Sigmoid colon (tissue), 7 donors: ENCODE measurements at places on chromosomes 2 and 18. TPM values are rescaled to one million over a fixed set of nuclear protein-coding genes. Genes with fewer than 3 reads are reported as not detected.
A peak's percentile ranks its signal among the peaks of the same experiment; 100 is the strongest.

DNA sequence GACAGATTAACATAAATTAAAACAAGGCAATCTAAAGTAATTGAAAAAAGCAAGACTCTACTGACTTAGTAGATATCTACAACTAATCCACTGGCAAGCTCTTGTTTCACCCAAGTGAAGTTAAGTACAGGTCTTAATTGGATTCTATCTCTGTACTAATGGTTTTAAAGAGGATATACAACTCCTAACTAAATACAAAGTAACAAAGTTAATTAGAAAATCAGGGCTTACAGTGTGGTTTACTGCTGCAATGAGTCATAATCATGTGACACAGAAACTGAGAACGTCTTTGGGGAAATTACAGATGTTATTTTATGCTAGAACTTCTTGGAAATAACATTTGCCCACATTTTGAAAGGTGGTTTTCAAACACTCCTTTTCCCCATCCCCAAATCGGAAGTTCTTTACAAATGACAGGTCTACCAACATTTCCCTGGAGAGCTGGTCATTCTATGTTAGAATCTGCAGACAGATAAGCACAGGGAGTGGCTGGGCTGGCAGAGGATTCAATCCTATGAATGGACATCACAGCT is 245.3 kb downstream of the STK39 start:
- no peaks in the 10 kb centered on the region for H3K36me3 ChIP-seq
- no peak for DNase-seq
- H3K27me3 ChIP-seq: no peaks in the 10 kb centered on the region
- no peaks in the 10 kb centered on the region for H3K4me1 ChIP-seq

DNA sequence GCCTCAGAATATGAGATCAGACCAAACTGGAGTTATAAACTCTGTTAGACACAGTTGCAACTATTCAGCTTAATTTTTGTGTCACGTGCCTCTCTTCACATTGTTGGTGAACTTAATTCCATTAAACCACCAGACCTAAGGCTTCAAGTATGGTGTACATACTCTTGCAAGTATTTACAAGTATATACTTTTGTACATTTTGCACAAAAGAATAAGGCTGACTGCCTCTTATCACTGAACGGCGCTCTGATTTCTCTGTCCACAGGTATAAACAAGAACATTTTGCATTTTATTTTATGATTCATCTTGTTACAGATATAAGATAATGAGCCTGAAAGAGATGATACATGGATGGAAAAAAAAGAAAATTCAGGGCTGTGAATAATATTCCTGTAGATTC is 269.7 kb upstream of the ACVR2A start:
- no peak overlapping the region for H3K27ac ChIP-seq
- H3K27me3 ChIP-seq: no peaks in the 10 kb centered on the region
- no peak overlapping the region for H3K4me3 ChIP-seq
- H3K36me3 ChIP-seq: no peaks in the 10 kb centered on the region

DNA sequence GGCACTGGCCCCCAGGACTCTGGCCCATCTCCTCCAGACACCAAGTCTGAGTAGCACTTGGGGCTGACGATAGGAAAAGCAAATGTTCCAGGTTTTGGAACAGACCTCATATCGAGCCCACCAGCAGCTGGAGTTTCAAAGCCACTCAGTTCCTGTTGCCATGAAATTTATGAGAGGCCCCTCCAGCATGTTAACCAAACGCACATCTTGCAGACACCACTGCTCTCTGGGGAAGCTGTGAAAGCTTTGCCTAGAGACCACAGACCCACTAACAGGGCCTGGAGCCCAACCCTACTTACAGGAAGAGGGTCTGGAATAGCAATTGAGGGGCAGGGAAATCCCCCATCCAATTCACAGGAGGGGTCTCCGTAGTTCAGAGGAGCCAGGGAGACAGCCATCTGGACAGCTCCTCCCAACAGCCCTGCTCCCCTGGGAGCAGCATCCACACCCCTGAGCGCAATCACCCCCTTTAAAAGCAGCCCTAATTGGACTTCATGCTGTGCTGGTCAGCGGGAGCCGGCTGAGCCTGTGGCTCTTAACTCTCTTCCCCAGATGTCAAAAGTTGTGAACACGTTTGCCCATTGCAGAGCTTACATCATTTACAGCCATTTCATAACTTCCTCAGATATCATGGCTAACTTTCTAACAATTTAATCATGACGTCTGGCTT is 81.3 kb downstream of the TGFA start:
- H3K36me3 ChIP-seq: no peaks in the 10 kb centered on the region
- DNase-seq: no peak
- H3K4me3 ChIP-seq: no peak overlapping the region
- H3K27me3 ChIP-seq: no peaks in the 10 kb centered on the region

GRCh38 chr18:48777744-48778116 is 173.0 kb downstream of the SMAD7 start:
- no peaks in the 10 kb centered on the region for H3K27me3 ChIP-seq
- no peaks in the 10 kb centered on the region for H3K36me3 ChIP-seq
- H3K4me1 ChIP-seq: peaks cover 57% of the 10 kb centered on the region
- DNase-seq: no peak
- H3K4me3 ChIP-seq: no peak overlapping the region

- peaks cover 44% of the 10 kb centered on the region for H3K4me1 ChIP-seq
- H3K4me3 ChIP-seq: peak overlapping the region; percentile 59
- H3K27ac ChIP-seq: peak overlapping the region; percentile 79
- no peaks in the 10 kb centered on the region for H3K27me3 ChIP-seq
- H3K36me3 ChIP-seq: no peaks in the 10 kb centered on the region
Observed at GRCh38 chr2:85133751-85134254, 611 bp downstream of the TCF7L1 start.

DNA sequence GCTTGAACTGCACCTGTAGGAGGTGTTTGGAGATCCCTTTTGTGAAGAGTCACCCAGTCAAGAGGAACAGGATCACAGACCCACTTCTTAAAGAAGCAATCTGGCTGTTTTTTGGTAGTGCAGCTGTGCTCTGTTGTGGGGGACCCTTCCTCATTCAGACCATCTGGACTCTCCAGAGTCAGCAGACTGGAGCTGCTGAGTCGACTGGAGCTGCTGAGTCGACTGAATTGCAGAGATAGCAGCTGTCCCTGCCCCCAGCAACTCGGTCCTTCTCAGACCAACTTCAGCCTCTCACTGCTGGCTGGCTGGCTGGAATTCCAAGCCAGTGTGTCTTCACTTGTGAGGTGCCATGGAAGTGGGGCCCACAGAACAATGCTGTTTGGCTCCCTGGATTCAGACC is 56.8 kb downstream of the GTF3C3 start:
- H3K4me1 ChIP-seq: no peaks in the 10 kb centered on the region
- no peak for DNase-seq
- no peaks in the 10 kb centered on the region for H3K36me3 ChIP-seq
- no peak overlapping the region for H3K4me3 ChIP-seq
- no peaks in the 10 kb centered on the region for H3K27me3 ChIP-seq
- H3K27ac ChIP-seq: no peak overlapping the region

DNA sequence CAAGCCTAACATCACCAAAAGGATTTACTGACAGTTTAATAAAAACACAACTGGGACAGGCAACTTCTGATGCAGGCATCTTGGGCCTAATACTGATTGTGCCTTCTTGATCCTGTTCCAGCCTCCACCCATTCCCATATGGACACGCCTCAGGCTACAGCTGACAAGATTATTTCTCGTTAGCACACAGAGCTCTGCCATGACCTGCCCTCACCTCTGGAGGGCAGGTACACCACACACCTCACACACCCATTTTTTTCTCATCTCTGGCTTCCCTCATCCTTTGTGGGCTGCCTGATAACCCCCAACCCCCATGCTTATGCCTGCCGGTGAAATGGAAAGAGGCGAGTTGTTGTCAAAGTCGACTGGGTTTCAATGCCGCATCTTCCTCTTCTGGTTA is 147.0 kb downstream of the ANTXR1 start:
- H3K4me3 ChIP-seq: no peak overlapping the region
- DNase-seq: no peak
- no peaks in the 10 kb centered on the region for H3K27me3 ChIP-seq
- no peaks in the 10 kb centered on the region for H3K36me3 ChIP-seq
- H3K4me1 ChIP-seq: peaks cover 22% of the 10 kb centered on the region

GRCh38 chr18:11279461-11279860 is 130.1 kb upstream of the PIEZO2 start:
- H3K36me3 ChIP-seq: no peaks in the 10 kb centered on the region
- H3K27ac ChIP-seq: no peak overlapping the region
- no peaks in the 10 kb centered on the region for H3K27me3 ChIP-seq
- no peak overlapping the region for H3K4me3 ChIP-seq

DNA sequence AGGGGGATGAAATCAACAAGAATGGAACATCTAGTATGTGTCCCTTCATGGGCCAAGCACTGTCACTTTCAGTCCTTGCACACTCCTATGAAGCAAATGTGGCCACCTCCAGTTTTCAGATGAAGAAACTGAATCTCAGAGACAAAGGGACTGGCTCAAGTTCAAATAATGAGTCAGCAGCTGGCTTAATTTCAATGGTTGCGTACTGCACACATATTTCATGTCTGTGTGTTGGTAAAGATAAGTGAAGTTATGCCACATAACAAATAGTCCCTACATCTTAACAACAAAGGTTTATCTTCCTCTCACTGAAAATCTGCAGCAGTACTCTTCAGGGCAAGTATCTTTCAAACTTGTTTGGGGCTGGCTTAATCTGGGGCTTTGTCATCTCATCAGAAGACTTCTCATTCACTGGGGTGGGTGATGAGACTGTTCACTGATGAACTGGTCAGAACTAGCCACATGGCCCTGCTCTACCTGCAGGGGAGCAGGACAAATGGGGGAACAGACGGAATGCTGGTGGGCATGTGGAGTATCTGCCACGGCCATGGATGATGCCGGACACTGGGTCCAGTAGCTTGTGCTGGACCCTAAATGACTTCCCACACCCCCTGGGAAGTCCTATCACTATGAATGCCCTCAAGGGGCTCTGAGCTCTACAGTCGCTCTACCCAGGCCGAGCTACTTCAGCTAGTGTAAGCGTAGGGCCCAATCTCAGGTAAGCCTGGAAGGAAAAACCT is 263.2 kb downstream of the CYP26B1 start:
- H3K36me3 ChIP-seq: no peaks in the 10 kb centered on the region
- no peak for DNase-seq
- H3K27me3 ChIP-seq: no peaks in the 10 kb centered on the region
- peaks cover 23% of the 10 kb centered on the region for H3K4me1 ChIP-seq
- H3K27ac ChIP-seq: no peak overlapping the region

GRCh38 chr2:211957799-211958198 is 580.8 kb downstream of the ERBB4 start:
- no peak overlapping the region for H3K4me3 ChIP-seq
- no peaks in the 10 kb centered on the region for H3K36me3 ChIP-seq
- H3K27ac ChIP-seq: no peak overlapping the region
- H3K27me3 ChIP-seq: no peaks in the 10 kb centered on the region
- DNase-seq: no peak
- H3K4me1 ChIP-seq: no peaks in the 10 kb centered on the region

DNA sequence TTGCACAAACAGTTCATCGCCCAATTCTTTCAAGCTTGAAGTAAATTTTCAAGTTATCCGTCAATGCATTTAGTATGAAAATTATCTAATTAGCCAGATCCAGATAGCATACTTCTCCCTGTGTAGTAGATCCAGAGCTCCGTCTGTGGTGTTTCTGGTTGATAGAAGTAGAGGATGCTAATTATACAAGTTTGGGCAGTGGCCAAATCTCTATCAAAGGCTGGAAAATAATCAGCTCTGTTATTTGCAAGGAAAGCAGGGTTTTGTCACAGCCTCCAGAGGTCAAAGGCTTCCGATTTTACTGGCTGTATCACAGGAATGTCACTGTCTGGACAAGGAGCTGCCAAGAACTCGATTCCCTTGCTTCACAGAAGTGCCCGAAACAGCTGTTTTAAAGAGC is 28.6 kb downstream of the LRRC30 start:
- no peaks in the 10 kb centered on the region for H3K27me3 ChIP-seq
- H3K4me1 ChIP-seq: peaks cover 4% of the 10 kb centered on the region
- no peak for DNase-seq
- no peak overlapping the region for H3K27ac ChIP-seq

Gene DYNAP
- total RNA-seq: not detected

Gene GRHL1
- total RNA-seq: 4.2 TPM

Gene ATIC
- 42.6 TPM for total RNA-seq

Gene CABLES1
- 4.3 TPM for total RNA-seq
